AG20443 (cell line): ENCODE measurements at places on chromosomes 12 and 14.
A peak's percentile ranks its signal among the peaks of the same experiment; 100 is the strongest.

DNA sequence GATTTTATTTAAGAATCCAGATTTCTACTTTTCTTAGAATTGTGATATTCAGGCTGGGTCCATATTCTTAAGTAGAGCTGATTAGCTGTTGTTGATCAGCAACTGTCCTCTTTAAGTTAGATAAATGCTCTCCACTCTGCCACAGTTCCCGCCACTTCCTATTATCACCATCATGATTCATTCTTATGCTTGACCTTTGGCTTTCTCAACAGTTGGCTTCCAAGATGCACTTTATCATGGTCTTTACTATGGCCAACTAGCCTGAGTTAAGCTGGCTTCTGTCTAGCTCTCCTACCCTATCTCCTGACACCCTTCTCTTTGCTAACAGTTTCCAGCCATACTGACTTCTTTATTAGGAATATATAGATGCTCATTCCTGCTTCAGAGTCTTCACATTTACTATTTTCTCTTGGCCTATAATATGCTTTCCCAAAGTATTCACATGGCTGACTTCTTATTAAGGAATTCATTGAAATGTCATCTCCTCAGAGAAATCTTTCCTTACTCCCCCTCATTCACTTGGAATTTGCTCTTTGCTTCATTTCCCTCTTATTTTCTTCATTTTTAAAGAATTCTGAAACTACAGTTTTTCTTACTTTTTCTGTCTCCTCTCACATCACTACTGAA lies 149.0 kb upstream of the IGF1 start:
- peak; percentile 27 for DNase-seq

DNA sequence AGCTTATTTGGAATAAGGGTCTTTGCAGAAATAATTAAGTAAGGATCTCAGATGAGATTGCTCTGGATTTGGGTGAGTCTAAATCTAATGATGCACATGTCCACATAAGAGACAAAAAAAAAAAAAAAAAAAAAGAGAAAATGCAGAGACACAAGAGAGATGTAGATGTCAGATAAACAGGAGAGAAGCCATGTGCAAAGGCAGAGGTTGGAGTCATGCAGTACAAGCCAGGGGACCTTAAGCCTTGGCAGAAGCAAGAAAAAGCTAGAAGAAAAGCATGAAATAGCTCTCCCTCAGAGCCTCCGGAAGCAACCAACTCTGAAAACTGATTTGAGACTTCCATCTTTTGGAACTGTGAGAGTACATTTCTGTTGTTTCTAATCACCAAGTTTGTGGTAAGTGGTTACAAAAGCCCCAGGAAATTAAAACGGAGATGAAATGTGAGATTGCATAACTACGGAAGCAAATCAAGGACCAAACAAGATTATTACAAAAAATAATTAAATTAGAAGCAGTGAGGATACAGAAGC lies 1304.0 kb upstream of the SEL1L start:
- DNase-seq: no peak

DNA sequence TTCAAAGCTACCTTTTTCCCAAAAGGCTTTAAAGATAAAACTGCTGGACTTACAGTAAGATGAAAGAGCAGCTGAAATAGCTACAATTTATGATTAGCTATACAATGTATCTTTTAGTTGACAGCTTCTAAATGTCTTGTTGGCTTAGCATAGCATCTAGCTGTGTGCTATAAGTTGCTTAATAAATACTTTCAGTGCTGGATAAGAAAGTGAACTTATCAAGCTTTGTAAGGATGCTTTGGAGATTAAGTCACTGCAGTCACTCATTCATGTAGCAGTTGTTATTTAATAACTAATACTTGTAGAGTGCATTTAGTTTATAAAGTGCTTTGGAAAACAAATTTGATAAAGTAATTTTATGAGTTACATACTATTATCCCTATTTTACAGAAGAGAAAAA lies 14.6 kb downstream of the CFAP54 start:
- no peak for DNase-seq

DNA sequence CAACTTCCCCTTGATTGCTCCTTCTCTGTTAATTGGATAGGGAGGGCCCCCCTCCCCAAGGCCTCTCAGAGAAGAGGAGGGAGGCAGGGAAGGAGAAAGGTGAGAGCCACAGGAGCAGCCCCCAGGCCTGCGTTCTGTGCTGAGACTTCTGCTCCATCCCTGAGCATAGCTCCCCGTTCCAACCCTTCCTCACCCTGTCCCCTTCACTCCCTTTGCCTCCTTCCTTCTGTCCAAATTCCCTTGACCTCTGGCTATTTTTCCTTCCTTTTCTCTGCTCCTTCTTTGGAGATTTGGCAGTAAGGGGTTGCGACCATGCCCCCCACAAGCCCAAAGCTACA lies 788 bp upstream of the ASIC1 start:
- DNase-seq: no peak

- peak; percentile 34 for DNase-seq
Measured at GRCh38 chr12:100576331-100577036, 3.0 kb downstream of the GAS2L3 start.

- no peak for DNase-seq
Measured at GRCh38 chr12:78914859-78915331, 50.3 kb downstream of the SYT1 start.

- DNase-seq: peak; percentile 68
Measured at GRCh38 chr14:64232095-64232838, 61.9 kb downstream of the ESR2 start.

GRCh38 chr12:104413330-104413729 lies 43.4 kb upstream of the CHST11 start:
- no peak for DNase-seq

DNA sequence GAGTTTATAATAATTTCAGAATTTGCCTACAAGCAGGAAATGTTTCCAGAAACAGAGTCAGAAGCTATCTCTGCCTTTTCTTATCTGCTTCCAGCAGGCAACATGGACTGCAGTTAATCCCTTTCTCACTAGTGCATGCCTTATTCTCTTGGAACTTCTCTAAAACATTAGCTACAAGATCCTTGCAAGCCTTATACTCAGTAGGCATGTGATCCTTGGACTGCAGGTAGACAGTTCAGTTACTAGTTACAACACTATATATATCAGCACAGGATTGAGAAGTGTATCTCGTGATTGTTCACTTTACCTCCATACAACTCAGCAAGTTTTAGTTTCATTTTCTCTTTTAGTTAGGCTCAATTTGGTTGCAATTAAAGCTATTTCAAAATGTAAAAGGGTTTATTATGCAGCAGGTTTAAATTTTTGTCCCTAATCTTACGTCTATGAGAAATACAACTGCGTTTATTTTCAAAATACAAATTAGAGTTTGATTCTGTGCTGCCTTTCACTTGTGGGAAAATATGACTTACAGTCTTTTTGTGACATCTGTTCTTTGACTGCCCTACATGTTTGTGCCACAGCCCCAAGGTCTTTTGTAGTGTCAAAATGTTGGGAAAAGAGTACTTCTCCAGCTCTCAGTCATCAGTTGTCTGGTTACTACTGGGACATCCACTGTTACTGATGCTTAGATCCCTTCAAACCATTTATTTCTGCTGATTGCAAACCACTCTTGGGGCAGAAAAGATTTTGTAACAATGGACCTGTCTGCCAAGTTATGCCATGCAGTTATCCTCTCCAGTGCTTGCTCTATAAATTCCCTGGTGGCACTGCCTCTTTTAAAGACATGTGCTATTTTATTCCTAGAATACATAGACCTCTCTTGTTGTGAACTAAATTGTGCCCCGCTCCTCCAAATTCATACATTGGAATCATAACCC lies 709.0 kb upstream of the FOXG1 start:
- DNase-seq: no peak

- DNase-seq: no peak
Measured at GRCh38 chr12:127538316-127538715, 728.7 kb upstream of the TMEM132C start.

- DNase-seq: no peak
Measured at GRCh38 chr14:102182936-102183619, 43.4 kb downstream of the WDR20 start.

DNA sequence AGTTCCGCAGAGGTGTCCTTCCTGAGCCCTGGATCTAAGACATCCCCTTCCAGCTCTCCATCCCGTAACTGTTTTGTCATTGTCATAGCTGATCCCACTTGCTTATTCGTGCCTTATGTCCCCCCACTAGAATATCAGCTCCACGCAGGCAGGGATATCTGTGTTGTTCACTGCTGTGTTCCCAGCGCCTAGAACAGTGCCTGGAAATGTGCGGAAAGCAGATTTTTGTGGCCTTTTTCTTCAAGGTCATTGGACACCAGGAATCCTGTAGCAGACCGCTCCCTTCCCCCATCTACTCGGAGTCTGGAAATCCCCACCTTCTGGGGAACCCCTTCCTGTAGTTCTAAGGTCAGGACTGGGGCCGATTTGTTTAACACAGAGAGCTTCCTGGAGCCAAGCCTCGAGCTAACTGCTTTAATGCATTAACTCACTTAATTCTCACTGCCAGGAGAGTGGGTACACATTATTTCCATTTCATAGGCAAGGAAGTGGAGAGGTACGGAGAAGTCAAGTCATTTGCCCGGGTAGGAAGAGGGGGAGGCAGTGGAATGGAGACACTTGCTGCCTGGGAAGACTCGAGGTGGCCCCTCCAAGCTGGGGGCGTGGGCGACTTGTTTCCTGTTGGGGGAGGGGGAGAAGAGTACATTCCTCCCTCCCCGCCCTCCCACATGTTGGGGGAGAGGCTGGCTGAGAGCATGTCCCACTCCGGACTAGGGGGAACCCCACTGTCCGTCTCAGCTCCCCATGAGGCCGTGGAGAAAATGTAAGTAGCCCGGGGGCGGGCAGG lies 1.2 kb upstream of the SH2B3 start:
- DNase-seq: no peak

DNA sequence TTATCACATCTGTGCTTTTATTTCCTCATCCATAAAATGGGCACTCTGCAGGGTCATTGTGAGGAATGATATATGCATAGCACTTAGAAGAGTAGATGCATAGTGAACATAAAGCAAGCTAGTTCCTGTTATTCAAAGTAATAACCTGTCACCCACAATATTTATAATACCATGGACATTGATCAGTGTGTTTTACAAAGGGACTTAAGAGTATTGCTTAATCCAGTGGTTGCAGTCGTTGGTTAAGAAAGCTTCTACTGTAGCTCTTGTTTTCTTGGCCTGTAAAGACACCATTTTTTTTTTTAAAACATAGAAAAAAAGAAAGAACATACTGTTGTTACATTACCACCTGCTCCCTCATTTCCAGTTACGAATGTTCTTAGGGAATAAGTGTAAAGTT lies 13.1 kb downstream of the METAP2 start:
- no peak for DNase-seq

GRCh38 chr14:34785223-34786006 lies 71.0 kb upstream of the CFL2 start:
- DNase-seq: no peak

DNA sequence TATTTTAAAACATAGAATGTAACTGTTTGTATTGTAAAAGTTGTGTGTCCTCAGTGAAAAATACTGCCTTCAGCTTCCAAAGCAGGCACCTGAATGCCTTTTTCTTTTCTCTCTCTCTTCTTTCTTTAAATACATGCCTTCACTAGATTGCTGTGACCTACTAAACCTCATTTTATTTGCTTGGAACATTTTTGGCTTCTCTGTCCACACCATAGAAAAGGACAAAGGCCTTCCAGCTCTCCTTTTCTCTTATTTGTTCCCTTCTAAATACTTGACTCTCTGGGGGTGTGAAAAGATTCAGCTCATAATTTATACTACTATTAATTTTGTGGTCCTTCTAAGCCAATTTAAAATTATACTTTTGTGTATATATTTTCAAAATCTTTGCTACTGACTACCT lies 38.4 kb downstream of the PPM1A start:
- no peak for DNase-seq

- DNase-seq: no peak
Measured at GRCh38 chr12:79454338-79454843, 236.4 kb downstream of the PAWR start.

- DNase-seq: no peak
Measured at GRCh38 chr14:27186048-27186447, 588.2 kb upstream of the NOVA1 start.

- DNase-seq: no peak
Measured at GRCh38 chr14:39433452-39433813, 1.2 kb upstream of the FBXO33 start.

- peak; percentile 93 for DNase-seq
Measured at GRCh38 chr12:132356691-132357622, 27.6 kb upstream of the GALNT9 start.

DNA sequence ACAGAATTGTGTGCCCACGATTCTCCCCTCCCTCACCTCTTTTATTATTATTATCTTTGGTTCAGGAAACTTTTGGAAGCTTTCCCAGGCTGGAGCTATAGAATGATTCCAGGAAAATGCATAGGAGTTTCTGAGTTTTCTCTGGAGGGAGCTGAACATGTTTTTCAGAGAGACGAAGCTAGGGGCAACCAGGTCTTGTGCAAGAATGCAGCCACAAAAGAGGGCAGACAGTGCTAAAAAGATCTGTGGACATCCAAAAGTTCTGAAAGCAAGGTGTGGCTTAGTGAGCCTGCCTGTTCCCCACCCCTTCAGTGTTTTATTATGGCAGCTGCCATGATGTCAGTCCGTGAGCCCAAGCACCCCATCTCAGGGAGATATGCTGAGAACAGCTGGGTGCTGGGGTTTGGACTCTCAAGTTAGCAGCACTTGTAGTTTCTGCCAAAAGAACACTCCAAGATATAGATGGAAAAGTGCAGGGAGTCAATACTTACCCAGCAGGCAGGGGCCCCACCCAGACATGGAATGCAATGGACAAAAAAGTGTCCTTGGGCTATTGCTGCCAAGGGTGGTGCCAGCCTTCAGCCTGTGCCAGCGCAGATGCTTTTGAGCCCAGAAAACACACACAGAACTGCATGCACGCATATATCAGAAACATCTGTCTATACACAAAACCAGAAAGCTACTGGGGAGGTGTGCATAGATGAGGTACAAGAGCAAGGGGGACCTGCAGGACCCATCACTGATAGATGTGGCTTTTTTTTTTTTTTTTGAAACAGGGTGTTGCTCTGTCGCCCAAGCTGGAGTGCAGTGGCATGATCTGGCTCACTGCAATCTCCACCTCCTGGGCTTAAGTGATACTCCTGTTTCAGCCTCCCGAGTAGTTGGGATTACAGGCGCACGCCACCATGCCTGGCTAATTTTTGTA lies 17.0 kb upstream of the IRF2BPL start:
- no peak for DNase-seq

GRCh38 chr12:93875157-93875556 lies 198.0 kb downstream of the CRADD start:
- DNase-seq: no peak

- DNase-seq: no peak
Measured at GRCh38 chr12:70196811-70197281, 46.4 kb upstream of the CNOT2 start.
